NCI-H1417 (cell line): ENCODE measurements at places on chromosomes 2 and 18.

GRCh38 chr2:234363011-234363487, 133.8 kb downstream of the ARL4C start:
- DNase-seq: peak; percentile 66

GRCh38 chr2:168345601-168346000, 98.2 kb upstream of the STK39 start:
- DNase-seq: no peak

GRCh38 chr2:106839849-106840595, 45.9 kb downstream of the ST6GAL2 start:
- DNase-seq: peak; percentile 32

DNA sequence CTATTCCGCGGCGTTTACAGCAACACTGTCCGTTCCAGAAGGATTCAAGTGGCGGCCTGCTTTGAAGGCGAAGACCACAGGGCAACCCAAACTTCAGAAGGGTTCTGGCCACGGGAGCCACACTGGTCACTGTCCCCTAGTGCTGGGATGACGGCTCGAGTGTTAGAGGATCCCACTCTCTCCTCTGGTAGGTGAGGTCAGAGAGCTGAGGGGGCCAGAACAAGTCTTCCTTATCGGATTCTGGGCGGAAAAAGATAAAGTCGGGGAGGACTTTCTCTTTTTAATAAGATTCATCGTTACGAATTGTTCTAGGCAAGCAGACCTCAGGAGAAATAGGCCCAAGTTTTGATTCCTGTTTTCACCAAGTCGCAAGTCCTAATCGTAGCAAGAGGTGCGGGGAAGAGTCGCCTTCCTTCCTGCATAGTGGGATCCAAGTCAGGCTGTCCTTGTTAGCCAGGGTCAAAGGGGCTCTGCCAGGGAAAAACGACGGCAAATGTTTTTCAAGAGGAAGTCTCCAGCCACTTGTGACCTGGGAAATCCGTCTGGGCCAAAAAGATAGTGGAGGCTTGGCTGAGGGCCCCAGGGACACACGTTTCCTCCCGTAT, 864 bp upstream of the MYL12A start:
- DNase-seq: peak; percentile 32

DNA sequence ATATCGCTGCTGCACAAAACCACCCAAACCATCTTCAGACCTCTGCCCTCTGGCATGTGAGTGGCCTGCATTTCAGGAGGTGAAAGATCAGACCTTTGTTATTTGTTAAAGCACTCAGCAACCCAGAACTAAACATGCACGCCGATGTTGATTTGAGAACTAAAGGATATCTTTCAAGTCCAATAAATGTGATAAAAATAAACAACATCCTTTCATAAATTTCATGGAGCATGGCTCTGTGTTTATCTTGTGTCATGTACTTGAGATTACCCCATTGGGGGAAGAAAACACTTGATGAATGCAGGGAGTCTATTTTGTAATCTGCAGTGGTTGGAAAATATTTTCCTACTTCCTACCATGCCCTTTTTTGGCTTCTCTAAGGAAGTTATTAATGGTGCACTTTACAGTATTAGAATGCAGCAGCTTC, 70.8 kb upstream of the GATA6 start:
- DNase-seq: no peak

- no peak for DNase-seq
Observed at GRCh38 chr2:84938194-84938879, 32.6 kb upstream of the KCMF1 start.
